ENCODE measurements at places on chromosomes 2 and 18.
A peak's percentile ranks its signal among the peaks of the same experiment; 100 is the strongest.

- DNase-seq = peak; percentile 18
These were observed 103.9 kb upstream of the LRP1B start for GRCh38 chr2:142234741-142235140.

- no peak for DNase-seq
These were observed 249.2 kb downstream of the TNS1 start for GRCh38 chr2:217753460-217754200.

DNA sequence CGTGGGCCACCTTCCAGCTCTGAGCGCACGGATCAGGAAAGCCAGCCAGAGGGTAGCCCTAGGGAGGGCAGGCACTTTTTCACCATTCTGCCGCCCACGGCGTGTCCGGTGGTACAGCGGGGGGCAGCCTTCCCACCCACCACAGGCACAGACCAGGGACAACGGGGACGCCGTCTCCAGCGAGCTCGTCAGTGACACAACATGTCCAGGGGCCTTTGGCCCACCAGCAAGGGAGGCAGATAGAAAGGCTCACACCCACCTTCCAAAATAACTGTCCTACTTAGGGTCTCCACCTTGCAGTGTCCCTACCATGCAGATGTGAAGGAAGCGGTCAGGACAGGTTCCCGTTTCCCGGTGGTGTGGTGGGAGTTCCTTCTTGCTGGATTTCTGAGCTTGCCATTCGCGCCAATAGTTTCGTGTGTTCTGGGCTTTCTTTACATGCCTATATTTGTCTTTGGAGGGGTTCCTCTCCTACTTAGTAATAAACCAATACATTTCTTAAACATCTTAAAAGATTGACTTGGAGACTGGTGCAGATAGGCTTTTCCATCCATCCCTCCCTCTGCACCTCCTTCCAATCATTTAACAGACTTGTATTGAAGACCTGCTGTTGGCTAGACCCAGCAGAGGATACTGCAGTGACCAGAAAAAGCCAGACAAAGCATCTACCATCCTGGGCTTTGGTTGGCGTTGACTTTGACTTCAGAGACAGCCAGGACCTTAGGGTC, 872 bp downstream of the ASB1 start:
- no peak for DNase-seq

- no peak for DNase-seq
These were observed 14.6 kb downstream of the TEX51 start for GRCh38 chr2:126913329-126913728.

GRCh38 chr2:42523341-42523740, 29.6 kb upstream of the KCNG3 start:
- no peak for DNase-seq

DNA sequence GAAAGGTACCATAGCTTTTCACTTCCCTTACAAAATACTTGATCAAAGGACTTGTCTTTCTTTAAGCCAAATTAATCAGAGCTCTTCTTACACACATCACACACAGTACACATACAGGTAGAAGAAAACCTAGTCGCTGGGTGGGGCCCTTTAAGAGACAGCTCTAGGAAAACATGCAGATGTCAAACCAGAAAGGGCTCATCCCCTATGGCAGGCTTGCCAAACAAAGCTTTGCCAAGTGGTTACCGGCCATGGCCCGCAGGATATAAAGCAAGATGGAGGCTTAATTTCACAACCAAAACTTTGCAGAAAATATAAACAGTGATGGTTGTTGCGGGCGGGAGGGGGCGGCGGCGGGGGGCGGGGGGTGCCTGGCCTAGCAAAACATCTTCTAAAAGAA, 2156.0 kb upstream of the PIK3C3 start:
- peak; percentile 42 for DNase-seq

GRCh38 chr2:224749136-224749535, 33.0 kb upstream of the CCDC195 start:
- no peak for DNase-seq

DNA sequence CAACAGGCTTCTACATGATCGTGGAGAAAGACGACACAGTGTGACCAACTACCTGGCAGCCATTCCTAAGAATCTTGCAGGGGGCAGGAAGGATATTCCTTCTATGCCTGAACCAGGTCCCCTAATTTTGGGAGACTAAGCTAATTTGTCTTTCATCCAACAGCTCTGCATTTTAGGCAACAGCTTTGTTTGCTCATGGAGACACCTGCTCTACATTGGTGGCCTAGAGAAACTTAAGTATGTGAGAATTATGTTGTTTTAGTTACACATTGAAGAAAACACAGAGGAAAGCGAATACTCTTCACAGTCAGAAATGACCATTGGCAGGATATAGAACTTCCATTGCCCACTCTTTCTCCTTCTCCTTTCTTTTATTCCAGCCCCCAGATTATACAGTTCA, 75.2 kb downstream of the ASXL3 start:
- no peak for DNase-seq

DNA sequence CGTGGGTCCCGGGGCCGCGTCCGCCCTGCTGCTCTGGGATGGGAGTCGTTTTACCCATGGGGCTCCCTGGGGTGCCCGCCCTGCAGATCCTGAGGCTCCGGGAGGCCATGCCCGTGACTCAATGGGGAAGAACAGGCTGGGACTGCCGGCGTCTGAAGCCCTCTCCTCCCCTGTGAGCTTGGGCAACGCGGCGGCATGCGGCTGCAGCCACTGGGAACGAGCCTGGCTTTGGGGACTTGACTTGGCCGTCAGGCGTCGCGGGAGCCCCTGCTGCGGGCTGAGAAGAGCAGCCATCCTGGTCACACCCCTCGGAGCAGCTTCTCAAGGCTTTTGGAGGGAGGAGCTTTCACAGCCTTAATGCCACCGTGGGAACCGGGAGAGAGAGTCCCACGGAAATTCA, 126.9 kb upstream of the CTDP1 start:
- no peak for DNase-seq

DNA sequence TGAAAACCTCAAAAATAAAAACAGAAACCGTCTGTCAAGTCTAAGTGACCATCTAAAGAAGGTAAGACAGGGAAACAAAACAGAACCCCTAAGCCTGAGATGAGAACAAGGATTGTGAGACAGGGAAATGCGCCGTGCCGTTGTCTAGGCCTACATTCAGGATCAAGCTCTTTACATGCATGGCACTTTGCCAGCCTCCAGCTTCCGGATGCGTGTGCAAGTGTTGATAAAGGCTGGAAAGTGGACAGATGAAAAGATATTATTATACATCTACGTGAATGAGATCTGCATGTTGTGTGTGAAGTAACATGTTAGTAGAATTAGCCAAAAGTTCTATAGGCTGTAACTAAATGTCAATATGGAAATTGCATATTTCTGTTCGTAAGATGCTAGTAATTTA, 28.6 kb upstream of the TMEM87B start:
- DNase-seq = no peak

GRCh38 chr18:55336438-55337100, 251.4 kb downstream of the TCF4 start:
- DNase-seq = no peak

- no peak for DNase-seq
These were observed 1.4 kb downstream of the SCYGR3 start for GRCh38 chr2:227613272-227613660.
